Stomach (tissue), 19 donors: ENCODE measurements at places on chromosomes 5 and 9. TPM values are rescaled to one million over a fixed set of nuclear protein-coding genes. Genes with fewer than 3 reads are reported as not detected.
A peak's percentile ranks its signal among the peaks of the same experiment; 100 is the strongest.

DNA sequence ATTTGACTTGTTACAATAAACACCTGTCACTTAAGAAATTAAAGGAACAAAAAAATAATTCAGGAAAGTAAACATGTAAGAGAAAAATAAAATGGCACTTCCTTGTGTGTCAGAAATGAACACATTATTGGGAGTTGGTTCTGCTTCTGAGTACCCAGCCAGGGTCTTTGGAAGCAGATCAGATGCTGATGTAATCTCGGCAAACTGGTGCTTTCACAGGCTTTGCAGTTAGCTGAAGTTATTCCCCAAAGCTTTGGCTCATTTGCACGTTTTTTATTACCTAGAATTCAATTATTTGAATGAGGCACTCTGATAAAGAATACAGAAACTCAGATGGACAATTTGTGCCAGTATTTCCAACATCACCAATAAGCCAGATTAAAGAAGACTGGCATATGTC, 10.9 kb downstream of the CDH18 start:
- H3K27me3 ChIP-seq: no peaks in the 10 kb centered on the region
- no peaks in the 10 kb centered on the region for H3K36me3 ChIP-seq
- H3K4me1 ChIP-seq: no peaks in the 10 kb centered on the region
- no peak overlapping the region for H3K4me3 ChIP-seq

DNA sequence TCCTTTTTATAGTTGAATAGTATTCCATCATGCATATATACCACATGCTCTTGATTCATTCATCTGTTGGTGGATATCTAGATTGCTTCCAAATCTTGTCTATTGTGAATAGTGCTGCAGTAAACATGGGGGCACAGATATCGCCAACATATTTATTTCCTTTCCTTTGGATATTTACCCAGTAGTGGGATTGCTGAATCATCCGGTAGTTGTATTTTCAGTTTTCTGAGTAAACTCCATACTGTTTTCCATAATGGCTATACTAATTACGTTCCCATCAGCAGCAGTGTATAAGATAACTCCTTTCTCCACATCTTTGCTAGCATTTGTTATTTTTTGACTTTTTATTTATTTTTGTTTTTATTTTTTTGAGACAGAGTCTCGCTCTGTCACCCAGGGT, 3.3 kb downstream of the SNX2 start:
- peaks cover 17% of the 10 kb centered on the region for H3K4me1 ChIP-seq
- no peak overlapping the region for H3K4me3 ChIP-seq
- no peak overlapping the region for H3K27ac ChIP-seq
- no peak for DNase-seq
- no peaks in the 10 kb centered on the region for H3K36me3 ChIP-seq

GRCh38 chr5:169753795-169754194, 116.7 kb downstream of the DOCK2 start:
- H3K27ac ChIP-seq: no peak overlapping the region
- DNase-seq: no peak
- no peak overlapping the region for H3K4me3 ChIP-seq
- no peaks in the 10 kb centered on the region for H3K4me1 ChIP-seq

SPEF2 gene
- polyA plus RNA-seq: 2.0 TPM

- DNase-seq: no peak
- no peak overlapping the region for H3K27ac ChIP-seq
- no peaks in the 10 kb centered on the region for H3K36me3 ChIP-seq
These were observed 11.1 kb upstream of the RXRA start for GRCh38 chr9:134314950-134315715.

DNA sequence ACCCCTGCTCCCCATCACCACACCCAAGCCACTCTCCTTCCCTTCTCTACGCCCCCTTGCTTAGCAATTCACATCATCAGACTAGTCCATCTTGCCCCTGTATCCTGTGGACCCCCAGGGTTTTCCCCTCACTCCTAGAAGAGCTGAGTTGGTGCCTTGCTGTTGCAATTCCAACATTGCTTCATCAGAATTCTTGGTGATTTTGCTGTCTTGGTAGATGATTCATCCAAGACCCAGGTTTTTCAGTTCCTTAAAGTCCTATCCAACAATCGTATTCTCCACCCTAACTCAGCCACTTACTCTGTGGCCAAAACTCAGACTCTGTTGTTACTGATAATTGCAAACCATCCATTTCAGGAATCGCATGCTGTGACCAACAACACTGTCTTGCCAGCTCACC, 21.4 kb upstream of the CCNJL start:
- no peaks in the 10 kb centered on the region for H3K27me3 ChIP-seq
- DNase-seq: no peak
- H3K4me3 ChIP-seq: no peak overlapping the region
- H3K27ac ChIP-seq: no peak overlapping the region

DNA sequence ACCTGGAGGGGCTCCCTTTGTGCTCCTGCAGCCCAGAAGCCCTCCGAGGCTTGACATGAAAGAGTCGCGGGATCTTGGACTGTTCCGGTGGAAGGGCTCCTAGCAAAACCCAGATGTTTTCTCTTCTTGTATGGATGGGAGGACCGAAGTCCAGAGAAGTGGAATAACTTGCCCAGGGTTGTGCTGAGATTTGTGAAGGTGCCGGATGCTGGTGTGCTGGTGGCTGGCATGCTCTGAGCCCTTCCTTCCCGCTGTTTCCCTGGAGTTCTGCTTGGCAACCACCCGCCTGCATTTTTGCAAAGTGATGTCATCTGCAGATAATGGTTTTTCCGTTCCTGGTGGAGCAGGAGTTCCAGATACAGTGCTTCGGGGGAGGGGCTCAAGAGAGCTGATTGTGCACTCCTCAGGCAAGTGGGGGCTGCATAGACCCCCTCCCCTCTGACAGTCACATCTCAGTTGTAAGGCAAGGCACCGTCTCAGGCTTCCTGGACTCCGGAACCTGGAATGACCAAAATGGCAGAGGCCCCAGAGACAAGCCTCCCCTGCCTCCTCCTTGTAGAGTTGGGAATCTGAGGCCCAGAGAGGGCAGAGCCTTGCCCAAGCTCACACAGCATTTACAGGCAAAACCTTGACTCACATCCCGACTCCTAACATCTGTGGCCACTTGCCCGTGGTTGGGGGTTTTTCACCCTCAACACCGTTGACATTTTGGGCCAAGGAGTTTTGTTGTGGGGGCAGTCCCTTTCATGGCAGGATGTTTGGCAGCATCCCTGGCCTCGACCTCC, 157.0 kb downstream of the RGS3 start:
- DNase-seq: peak; percentile 97
- no peaks in the 10 kb centered on the region for H3K27me3 ChIP-seq
- H3K36me3 ChIP-seq: no peaks in the 10 kb centered on the region
- peaks cover 61% of the 10 kb centered on the region for H3K4me1 ChIP-seq
- peak overlapping the region; percentile 88 for H3K27ac ChIP-seq
- no peak overlapping the region for H3K4me3 ChIP-seq

DNA sequence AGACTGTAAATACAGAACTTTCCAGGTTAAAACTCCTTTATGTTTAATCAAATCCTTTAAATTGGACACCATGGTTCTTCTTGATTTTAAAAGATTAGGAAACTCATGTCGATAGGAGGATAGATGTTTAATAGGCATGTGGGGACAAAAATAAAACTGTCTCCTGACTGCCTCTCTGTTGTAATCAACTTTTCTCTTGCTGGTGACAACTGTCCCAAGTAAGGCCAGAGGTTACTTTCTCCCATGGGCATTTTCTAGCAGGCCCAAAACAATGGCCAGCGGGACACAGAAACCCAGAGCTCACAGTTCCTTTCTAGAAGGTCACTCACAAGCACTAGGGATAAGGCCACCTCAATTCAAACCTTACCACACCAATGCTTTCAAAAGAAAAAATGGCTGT, 14.5 kb downstream of the SLC36A2 start:
- no peaks in the 10 kb centered on the region for H3K27me3 ChIP-seq
- no peak for DNase-seq
- H3K4me3 ChIP-seq: no peak overlapping the region
- H3K36me3 ChIP-seq: no peaks in the 10 kb centered on the region
- H3K4me1 ChIP-seq: no peaks in the 10 kb centered on the region
- no peak overlapping the region for H3K27ac ChIP-seq

DNA sequence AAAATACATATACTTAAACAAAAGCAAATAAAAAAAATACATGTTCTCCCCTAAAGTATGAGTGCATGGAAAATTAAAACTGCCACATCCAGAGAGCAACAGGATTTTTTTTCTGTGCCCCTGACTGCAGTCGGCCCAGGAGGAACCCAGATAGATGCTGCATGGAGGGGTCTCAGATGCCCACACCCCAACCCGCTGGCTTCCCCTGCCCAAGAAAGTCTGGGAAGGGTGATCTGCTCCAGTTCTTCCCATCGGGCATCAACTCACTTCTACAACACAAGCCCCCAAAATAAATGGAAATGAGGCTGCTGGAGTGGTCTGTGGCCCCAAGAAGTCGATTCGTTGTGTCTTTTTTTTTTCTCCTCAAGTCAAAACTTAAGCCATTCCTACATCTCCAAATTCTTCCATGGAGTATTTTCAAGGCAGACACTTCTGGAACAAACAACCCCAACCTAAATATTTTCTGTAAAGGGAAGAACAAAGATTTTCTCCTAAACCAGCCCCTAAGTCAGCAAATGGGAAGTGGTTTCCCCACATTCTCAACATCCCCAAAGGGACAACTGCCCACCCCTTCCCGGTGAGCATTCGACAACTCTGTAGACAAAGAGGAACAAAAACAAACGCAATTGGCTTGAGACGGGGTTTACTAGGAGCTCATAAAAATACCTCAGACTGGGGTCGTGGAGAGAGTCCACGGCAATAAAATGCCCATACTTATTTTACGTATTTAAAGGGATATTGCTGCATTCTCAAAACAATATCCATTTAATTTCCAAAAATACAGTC, 46.7 kb downstream of the ROR2 start:
- no peaks in the 10 kb centered on the region for H3K36me3 ChIP-seq
- no peak for DNase-seq
- H3K27ac ChIP-seq: peak overlapping the region; percentile 79
- H3K4me3 ChIP-seq: no peak overlapping the region
- H3K27me3 ChIP-seq: no peaks in the 10 kb centered on the region

- no peaks in the 10 kb centered on the region for H3K27me3 ChIP-seq
- no peak overlapping the region for H3K27ac ChIP-seq
- no peak overlapping the region for H3K4me3 ChIP-seq
- DNase-seq: no peak
- H3K36me3 ChIP-seq: peaks cover 78% of the 10 kb centered on the region
- H3K4me1 ChIP-seq: no peaks in the 10 kb centered on the region
These were observed 14.3 kb downstream of the ATPSCKMT start for GRCh38 chr5:10235350-10235749.

GRCh38 chr9:130561056-130561455, 18.3 kb upstream of the FUBP3 start:
- DNase-seq: no peak
- no peak overlapping the region for H3K27ac ChIP-seq
- no peaks in the 10 kb centered on the region for H3K36me3 ChIP-seq
- no peaks in the 10 kb centered on the region for H3K4me1 ChIP-seq

DNA sequence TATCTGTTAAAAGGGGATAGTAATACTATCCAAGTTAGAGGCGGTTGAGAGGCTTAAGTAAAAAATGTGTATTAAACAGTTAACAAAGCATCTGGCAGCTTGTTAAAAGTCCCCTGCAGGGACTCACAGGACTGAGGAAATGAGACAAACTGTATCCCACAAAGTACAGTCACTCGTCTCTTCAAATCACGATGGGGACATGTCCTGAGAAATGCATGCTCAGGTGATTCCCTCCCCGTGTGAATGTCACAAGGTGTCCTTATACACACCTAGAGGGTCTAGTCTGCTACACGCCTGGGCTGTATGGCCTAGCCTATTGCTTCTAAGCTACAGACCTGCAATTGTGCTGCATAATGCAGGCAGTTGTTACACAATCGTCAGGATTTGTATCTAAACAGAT, 237.0 kb downstream of the IRX2 start:
- no peak overlapping the region for H3K27ac ChIP-seq
- no peak overlapping the region for H3K4me3 ChIP-seq
- H3K4me1 ChIP-seq: no peaks in the 10 kb centered on the region
- H3K36me3 ChIP-seq: no peaks in the 10 kb centered on the region

OBP2A gene
- polyA plus RNA-seq: not detected

DNA sequence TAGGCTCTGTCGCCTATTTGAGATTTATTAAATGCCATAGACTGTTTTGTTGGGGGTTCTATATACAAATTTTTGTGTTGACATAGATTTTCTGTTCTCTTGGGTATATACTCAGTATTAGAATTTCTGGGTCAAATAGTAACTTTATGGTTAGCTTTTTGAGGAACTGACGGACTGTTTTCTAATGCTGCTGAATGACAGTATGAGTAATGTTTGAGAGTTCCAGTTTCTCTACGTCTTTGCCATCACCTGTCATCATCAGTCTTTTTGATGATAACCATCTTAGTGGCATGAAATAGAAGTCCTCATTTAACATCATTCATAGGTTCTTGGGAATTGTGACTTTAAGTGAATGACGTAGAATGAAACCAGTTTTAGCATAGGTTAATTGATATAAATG, 60.1 kb downstream of the CCDC171 start:
- no peaks in the 10 kb centered on the region for H3K4me1 ChIP-seq
- H3K36me3 ChIP-seq: no peaks in the 10 kb centered on the region
- H3K4me3 ChIP-seq: no peak overlapping the region
- DNase-seq: no peak
- no peak overlapping the region for H3K27ac ChIP-seq
- no peaks in the 10 kb centered on the region for H3K27me3 ChIP-seq

DNA sequence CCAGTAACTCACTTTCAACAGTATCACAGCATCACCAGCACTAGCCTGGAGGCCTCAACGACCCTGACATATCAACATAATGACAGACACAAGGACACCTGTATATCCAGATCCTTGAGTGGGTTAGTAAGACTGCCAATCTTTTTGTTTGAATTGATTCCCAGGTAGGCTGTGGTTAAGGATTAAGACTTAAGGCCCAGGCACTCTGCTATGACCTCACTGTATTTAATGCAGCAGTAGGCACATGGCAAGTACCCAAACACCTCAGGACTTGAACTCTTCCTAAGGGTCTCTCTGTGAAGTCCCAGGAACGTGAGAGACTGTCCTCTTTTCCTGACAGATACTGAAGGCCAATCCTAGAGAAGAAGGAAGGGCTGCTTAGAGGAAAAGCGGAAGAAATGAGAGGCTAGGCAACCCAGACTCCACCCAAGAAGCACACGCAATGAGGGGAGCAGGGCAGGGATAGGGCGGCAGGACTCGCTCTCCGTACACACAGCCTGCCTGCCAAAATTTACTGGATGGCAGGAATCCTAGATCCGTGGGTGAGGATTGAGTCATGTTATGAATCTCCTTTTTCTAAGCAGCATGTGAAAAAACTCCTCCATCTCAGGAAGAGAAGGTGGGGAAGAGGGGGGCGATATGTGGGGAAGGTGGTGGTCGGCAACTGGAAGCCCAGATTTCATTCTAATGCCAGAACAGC, 93.4 kb downstream of the SIL1 start:
- H3K27me3 ChIP-seq: no peaks in the 10 kb centered on the region
- no peak overlapping the region for H3K4me3 ChIP-seq
- peak overlapping the region; percentile 65 for H3K27ac ChIP-seq
- DNase-seq: no peak
- peaks cover 57% of the 10 kb centered on the region for H3K4me1 ChIP-seq

GARIN3 gene
- polyA plus RNA-seq: not detected
